SJCRH30 (cell line): ENCODE measurements at places on chromosomes 7 and 10. TPM values are rescaled to one million over a fixed set of nuclear protein-coding genes. Genes with fewer than 3 reads are reported as not detected.

GRCh38 chr10:34960983-34961382, 129.2 kb downstream of the CUL2 start:
- no peak for DNase-seq

GRCh38 chr10:1378473-1378872, 322.3 kb downstream of the WDR37 start:
- no peak for DNase-seq

DNA sequence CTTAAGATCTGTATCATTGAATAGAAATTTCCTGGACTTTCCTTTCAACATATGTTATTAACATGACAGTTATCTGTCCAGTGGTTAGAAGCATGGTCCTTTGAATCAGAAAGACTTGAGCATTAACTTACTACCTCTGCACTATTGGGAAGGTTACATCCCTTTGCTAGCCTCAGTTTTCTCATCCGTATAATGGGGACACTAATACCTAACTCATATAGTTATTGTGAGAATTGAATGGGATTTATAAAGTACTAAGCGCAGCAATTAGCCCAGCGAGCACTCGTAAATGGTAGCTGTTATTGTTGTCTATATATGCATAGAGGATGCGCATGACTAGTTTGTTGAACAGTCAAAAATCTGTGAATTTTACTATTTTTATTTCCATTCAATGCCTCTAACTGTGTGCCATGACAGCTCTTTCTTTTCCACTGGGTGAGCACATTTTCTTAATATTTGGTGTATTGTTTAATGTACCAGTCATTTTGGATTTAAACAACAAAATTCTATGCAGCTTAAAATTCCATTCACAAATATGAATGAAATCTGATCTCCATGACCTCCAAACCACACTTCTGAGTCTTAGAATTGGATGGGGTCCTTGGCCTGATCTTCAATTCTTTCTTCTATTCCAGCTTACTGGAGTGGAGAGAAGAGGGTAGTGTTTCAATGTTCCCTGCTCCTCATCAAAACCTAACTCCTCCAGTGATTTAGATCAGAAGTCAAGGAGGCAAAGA, 65.0 kb downstream of the CACNB2 start:
- DNase-seq: no peak

DNA sequence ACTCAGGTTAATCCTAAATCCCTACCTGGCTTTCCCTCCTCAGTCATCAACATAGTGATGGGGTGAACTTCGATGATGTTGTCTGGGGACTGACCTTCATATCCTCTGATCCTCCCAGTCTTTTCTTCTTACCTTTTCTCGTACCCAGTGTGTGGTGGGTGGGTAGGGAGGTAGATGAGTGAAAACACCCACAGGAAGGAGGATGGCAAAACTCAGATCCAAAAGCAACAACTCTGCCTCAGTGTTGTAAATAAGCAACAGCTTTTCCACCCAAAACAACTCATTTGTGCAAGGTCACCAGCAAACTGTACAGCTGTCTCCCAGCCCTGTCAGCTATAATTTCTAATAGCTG, 38.6 kb downstream of the VOPP1 start:
- no peak for DNase-seq

DNA sequence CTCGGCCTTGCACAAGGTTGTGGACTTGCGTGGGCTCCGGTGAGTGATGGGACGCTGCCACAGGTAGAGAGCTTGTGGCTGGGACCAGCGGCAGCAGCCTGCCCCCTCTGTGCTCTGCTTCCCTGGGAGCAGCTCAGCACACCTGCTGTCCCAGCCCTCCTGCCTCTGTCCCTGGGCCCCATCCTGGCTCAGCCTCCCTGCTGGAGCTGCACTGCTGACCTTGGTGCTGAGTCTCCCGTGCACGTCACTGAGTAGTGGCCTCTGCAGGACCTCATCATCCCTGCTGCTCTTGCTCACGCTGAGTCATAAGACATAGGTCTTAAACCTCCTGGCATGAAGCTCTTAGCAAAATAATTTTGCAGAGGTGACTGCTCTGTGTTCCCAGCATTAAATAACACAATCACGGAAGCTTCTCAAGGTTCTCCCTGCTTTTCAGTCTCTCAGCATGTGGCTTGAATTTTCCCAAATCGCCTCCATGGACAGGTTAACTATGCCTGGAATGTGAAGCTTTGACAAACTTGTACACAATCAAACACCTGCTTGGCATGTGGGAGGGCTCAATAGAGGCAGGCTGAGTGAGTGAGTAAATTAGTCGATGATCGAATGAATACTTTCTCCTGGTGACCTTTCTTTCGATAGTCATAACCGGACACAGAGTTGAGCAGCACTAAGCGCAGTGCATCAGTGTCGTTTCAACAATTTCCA, 63.8 kb upstream of the NPS start:
- peak; percentile 29 for DNase-seq

Gene FFAR4
- not detected in 2 replicates for total RNA-seq

Gene HECTD2
- total RNA-seq: 11.4 and 11.9 TPM in 2 replicates

Gene GRM8
- 0.36 and 1.0 TPM in 2 replicates for total RNA-seq
